Right renal pelvis (tissue), 4 donors: ENCODE measurements at places on chromosomes 5 and 9. TPM values are rescaled to one million over a fixed set of nuclear protein-coding genes. Genes with fewer than 3 reads are reported as not detected.

GRCh38 chr5:77168879-77169244, 41.6 kb upstream of the PDE8B start:
- DNase-seq = no peak

The PSD2 gene
- polyA plus RNA-seq = 2.3 TPM

- no peak for DNase-seq
These were observed 15.7 kb upstream of the OBP2B start for GRCh38 chr9:133224762-133225161.

The PCDH12 gene
- polyA plus RNA-seq = 15.6 TPM

GRCh38 chr9:123339666-123340510, 16.1 kb upstream of the CRB2 start:
- DNase-seq = no peak

The IRX1 gene
- polyA plus RNA-seq = 30.0 TPM

- no peak for DNase-seq
These were observed 84.1 kb upstream of the IRX1 start for GRCh38 chr5:3511519-3511918.

- no peak for DNase-seq
These were observed 54.5 kb upstream of the FST start for GRCh38 chr5:53425687-53426511.

The CAMK2A gene
- polyA plus RNA-seq = 5.2 TPM

DNA sequence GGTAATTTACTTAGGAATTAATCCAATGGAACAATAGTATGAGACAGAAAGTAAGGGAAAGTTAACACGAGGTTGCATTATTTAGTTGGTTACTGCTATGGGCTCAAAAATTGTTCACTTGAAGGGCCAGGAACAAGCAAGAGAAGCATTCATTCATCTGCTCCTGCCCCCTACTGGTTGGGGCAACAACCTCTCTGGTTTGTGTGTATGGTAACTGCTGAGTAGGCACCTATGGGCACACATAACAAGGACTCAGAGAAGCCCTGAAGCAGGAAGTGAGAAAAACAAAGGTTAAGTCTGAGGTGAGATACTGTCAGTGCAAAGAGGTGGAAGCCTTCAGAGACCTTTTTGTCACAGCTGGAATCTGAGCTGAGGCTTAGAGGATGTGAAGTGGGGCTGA, 34.4 kb upstream of the RANBP6 start:
- no peak for DNase-seq

DNA sequence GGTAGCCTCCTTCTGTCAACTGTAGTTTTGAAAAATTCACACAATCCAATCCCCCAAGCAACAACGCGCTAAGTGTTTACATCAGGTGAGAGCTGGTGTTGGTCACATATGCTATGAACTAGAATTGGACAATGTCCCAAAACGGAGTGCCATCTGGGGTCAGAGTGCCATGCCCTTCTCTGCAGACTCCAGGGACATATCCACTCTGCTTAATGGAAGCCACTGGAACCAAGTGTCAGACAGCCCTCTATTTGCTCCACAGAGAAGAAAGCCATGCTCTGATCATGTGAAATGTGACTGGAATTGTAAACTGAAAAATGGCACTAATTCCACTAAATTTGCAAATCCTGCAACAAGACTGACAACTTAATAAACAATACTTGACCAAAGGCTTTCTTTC, 12.2 kb downstream of the ABCA1 start:
- no peak for DNase-seq

The SRP19 gene
- polyA plus RNA-seq = 79.6 TPM

- DNase-seq = no peak
These were observed 73.0 kb downstream of the EHMT1 start for GRCh38 chr9:137691646-137692351.

The AQP7 gene
- 22.4 TPM for polyA plus RNA-seq

The KIAA0825 gene
- polyA plus RNA-seq = 5.4 TPM

The PHF24 gene
- polyA plus RNA-seq = 0.22 TPM
